ENCODE measurements at places on chromosomes 13 and 19. TPM values are rescaled to one million over a fixed set of nuclear protein-coding genes. Genes with fewer than 3 reads are reported as not detected.
A peak's percentile ranks its signal among the peaks of the same experiment; 100 is the strongest.

Gene SHC2
- total RNA-seq: 37.8 TPM

DNA sequence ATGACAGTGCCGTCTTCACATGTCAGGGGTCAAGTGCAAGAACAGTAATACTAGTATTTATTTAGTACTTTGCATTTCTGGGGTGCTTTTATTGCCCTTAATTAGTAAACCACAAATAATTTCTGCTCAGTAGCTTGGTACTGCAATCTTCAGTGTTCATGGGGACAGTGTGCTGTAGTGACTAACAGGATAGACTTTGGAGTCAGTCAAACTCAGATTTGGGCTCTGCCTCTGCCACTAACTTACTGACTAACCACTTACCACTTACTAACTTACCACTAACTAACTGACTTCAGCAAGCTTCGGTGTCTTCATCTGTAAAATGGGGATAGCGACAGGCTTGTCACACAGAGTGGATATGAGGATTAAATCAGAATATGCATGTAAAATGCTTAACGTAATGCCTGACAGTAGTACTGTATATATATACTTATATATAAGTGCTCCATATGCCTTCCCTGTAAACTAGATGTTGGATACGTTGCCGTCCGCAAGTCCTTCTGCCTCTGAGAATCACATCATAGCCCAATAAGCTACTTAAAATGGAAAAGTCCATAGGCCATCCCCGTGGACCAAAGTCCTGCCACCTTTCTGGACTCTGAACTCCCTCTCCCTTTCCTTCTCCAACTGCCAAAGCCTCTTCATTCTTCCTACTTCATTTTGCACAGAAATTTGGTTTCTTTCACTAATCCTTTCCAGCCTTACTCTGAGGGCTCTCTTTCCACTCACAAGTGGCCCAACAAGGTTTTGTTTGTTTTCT lies 158.1 kb downstream of the ZIC5 start:
- no peak overlapping the region for H3K4me3 ChIP-seq
- H3K4me1 ChIP-seq: no peaks in the 10 kb centered on the region
- no peaks in the 10 kb centered on the region for H3K36me3 ChIP-seq
- no peak for DNase-seq
- no peak overlapping the region for H3K27ac ChIP-seq
- H3K27me3 ChIP-seq: no peaks in the 10 kb centered on the region

GRCh38 chr13:23870356-23871140 lies 18.7 kb downstream of the MIPEP start:
- H3K4me3 ChIP-seq: no peak overlapping the region
- H3K27me3 ChIP-seq: no peaks in the 10 kb centered on the region
- H3K36me3 ChIP-seq: no peaks in the 10 kb centered on the region
- peaks cover 10% of the 10 kb centered on the region for H3K4me1 ChIP-seq
- no peak overlapping the region for H3K27ac ChIP-seq
- no peak for DNase-seq

DNA sequence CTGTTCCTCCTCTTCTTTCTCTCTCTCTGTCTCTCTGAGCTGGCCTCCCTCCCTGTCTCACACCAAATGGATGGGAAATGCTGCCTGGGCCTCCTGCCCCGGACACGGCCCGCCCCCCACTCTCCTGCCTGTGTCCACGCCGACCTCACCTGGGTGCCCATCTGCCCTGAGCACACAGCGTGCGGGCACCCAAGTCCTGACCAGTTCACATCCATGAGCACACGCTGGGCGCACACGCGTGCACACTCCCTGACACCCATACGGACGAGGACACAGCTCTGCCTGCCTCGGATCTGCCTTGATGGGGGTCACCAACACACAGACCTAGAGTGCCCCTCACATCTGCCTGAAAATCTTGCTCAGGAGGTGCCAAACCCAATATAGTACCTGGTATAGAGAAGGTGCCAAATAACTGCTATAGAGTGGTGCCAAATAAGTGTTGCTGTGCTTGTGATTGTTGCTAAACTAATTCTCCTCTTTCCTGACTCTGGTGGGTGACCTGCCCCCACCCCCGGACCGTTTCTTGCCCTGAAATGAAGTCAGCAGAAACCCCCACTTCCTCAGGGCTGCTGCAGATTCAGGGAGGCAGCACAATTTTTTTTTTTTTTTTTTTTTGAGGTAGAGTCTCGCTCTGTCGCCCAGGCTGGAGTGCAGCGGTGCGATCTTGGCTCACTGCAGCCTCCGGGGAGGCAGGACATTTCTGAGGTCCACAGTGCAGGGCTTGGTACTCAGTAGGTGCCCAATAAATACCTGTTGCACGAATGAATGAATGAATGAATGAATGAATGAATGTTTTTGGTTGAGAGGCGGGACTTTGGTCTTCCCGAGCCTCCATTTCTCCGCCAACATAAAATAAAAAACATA lies 4.6 kb downstream of the NFIC start:
- H3K27ac ChIP-seq: peak overlapping the region; percentile 93
- H3K4me3 ChIP-seq: no peak overlapping the region
- no peaks in the 10 kb centered on the region for H3K36me3 ChIP-seq
- no peak for DNase-seq
- no peaks in the 10 kb centered on the region for H3K27me3 ChIP-seq
- peaks cover 34% of the 10 kb centered on the region for H3K4me1 ChIP-seq

DNA sequence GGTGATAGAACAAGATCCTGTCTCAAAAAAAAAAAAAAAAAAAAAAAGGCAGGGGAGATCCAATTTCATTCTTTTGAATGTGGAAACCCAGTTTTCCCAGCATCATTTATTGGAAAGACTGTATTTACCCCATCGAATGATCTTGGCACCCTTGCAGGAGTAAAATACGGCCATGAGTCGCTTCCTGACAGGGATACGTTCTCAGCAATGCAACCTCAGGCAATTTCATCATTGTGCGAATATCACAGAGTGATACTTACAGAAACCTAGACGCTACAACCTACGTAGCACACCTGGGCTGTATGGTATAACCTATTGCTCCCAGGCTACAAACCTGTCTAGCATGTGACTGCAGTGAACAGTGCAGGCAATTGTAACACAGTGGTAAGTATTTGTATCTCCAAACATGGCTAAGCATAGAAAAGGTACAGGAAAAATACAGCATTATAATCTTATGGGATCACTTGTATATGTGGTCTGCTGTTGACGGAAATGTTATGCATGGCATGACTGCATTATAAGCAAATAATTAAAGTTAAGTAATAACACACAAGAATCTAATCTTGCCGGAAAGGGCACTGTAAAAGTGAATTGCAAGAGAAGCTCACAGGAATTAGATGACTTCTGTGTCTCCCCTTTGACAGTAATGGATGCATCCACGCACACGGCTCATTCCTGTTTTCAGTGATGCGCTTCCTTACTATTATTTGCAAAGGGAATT lies 24.1 kb downstream of the RFX2 start:
- H3K27me3 ChIP-seq: no peaks in the 10 kb centered on the region
- no peak overlapping the region for H3K4me3 ChIP-seq
- no peak overlapping the region for H3K27ac ChIP-seq
- peaks cover 26% of the 10 kb centered on the region for H3K4me1 ChIP-seq

All from upper lobe of right lung (tissue), 1 donor.